Omental fat pad (tissue), 4 donors: ENCODE measurements at places on chromosomes 12 and 14. TPM values are rescaled to one million over a fixed set of nuclear protein-coding genes. Genes with fewer than 3 reads are reported as not detected.

DNA sequence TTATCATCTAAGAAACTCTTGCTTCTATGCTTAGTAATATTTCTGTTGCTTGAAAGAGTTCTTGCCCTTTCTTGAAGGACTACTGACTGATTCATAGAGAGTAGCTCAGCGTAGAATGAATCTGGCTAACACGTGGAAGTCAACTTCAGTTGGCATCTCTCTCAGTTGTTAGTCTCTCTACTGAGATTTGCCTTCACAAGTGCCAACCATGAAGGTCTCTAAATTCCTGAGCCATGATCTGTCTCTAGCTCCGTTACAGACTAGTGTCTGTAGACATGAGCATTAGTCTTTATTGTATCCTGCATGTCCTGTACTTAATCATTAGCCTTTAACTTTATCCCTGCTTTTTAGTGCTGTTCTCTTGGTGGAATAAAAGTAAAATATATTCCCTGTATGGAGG lies 19.1 kb upstream of the ALX1 start:
- DNase-seq, result no peak

GRCh38 chr12:27619308-27619707 lies 76.9 kb upstream of the REP15 start:
- DNase-seq, result no peak

GRCh38 chr12:114404926-114405518 lies 922 bp downstream of the TBX5 start:
- DNase-seq, result no peak

PTPN11 gene
- total RNA-seq, result 125 TPM

GALNT6 gene
- 4.2 TPM for total RNA-seq

IRAK4 gene
- 17.9 TPM for total RNA-seq

DNA sequence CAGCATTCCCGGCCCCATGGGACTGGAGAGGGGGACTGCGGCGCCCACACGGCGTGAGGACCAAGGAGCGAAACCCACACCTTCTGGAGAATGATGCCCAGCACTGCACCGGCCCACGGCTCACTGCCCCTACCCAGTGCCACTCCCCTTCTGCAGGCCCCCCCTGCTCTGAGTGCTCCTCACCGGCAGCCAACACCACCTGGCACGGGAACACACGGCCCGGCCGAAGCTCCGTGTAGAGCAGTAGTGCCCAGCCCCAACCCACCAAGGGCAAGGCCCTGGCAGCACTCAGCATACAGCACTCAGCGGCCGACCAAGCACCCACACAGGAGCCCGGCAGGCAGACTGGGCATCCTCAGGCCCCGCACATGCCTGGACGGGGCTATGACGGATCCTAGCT lies 13.4 kb downstream of the BTBD6 start:
- DNase-seq, result no peak

GRCh38 chr14:57378661-57379060 lies 11.7 kb upstream of the NAA30 start:
- DNase-seq, result no peak

- DNase-seq, result no peak
Observed at GRCh38 chr12:54285150-54286041, 4.9 kb downstream of the HNRNPA1 start.

DNA sequence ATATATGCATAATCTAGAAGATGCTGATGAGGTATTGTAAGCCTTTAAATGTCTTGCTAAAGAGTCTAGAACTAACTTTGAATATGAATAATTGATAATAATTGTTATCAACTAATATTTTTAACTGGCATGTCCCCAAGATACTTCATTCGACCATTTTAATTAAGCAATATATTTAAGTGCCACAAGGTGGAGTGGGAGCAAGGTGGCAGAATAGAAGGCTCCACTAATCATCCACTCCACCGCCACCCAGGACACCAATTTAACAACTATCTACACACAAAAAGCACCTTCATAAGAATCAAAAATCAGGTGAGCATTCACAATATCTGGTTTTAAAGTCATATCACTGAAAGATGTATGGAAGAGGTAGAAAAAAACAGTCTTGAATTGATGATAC lies 409.6 kb downstream of the SEC23A start:
- DNase-seq, result no peak

DNA sequence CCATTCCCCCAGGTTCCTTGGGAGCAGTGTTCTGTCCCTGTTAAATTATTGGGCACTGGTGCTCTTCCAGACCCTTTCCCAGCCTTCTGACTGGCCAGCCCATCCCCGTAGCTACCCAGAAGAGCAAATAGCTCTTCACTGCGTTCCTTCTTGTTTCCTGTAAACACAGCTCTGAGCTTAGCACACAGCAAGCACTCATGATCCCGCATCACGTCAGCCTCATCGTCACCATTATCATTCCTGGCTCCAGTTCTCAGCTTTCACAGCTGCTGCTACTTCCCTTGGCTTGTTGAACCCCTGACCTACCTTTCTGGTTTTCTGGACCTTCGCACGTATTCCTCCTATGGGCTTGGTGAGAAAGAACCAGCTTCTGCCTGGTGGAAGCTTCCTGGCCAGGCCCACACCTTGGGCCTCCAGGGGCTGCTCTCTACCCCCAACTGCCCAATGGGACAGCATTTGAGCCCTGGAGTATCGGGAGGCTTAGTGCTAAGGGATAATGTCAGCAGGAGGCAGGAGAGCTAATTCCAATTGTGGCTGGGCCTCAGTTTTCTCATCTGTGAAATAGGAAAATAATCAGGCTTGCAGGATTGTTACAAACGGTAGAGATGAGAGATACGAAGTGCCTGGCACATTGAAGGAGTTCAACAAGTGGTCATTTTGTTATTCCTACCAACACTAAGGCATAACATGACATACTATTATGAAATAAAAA lies 22.6 kb upstream of the PAPOLA start:
- DNase-seq, result no peak

- no peak for DNase-seq
Observed at GRCh38 chr14:69841656-69842055, 37.6 kb upstream of the SMOC1 start.

- no peak for DNase-seq
Observed at GRCh38 chr12:93156086-93156716, 221.5 kb upstream of the NUDT4 start.

PIANP gene
- total RNA-seq, result not detected

DNA sequence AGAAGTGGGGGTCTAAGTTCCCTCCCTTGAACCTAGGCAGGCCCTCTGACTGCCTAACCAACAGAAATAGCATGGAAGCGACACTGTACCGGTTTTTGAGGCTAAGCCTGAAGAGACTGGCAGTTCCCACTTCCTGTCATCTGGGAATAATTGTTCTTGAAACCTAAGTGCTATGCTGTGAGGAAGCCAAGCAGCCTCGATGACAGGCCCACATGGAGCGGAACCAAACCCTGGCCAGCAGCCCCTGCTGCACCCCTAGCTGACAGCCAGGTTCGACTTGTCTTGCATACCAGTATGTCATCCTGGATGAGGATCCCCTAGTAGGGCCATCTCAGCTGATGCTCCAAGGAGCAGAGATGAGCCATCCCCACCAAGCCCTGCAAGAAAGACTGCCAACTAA lies 6.4 kb upstream of the GPR68 start:
- DNase-seq, result no peak

- no peak for DNase-seq
Observed at GRCh38 chr12:104593482-104593881, 136.7 kb downstream of the CHST11 start.

NID2 gene
- 37.2 TPM for total RNA-seq

DNA sequence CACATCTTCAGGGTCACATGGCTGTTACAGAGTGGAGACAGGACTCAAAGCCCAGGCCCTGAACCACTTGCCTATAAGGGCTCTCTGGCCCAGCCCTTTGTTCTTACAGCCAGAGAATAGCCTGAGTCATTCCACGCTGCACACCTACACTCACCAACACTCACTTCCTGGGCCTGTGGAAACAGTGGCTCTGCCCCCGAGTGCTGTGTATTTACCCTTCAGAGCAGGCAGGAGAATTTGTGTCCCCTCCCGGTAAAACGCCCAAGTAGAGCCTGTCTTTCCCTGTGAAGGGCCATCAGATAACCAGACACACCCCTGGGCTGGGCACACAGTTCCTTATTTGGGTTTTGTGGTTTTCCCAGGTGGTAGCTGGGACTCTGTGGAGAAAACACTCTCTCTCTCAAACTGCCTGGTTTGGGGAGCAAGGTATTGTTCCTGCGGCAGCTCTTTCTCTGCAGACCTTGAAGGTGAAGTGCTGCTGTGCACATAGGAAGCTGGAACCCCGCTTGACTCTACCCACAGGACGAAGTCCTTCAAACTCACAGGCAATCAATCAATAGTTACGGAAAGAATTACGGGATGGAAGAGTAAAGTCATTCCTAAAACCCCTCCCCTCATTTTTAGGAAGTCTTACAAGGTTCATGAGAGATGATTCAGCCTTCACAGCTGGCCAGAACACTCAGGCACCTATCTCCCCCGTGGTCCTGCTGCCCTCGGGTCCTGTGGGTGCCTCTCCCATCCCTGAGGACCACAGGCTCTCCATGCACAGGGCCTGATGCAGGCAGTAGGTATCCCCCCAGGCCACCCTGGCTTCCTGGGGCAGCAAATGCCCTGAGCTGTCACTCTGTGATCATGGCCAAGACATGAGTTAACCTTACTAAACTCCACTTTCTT lies 20.3 kb downstream of the FIGNL2 start:
- DNase-seq, result no peak

DNA sequence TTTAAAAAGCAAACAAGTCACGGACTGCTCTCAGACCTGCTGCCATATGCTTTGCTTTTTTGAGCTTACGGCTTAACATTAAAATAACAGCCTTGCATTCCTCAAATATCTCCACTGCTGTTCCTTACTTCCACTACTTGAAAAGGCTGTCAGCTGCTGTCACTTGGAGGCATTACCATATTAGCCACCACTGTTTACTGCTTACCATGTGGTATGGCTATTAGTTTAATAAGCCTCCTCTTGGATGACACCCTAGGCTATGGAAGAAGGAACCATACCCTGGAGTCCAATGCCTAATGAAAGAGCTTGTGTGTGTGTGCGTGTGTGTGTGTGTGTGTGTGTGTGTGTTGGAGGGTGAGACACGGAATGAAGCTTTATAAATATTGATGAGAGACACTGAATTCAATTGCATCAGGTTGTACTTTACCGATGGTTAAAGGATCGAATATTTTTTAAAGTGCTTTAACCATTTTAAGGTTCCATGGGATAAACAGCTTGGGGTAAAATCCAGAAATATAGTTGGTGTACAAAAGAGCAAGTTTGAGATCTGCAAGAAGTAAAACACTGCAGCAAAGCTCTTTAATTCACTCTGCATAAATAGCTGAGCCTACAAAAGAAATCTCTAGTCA lies 174.5 kb downstream of the TTC7B start:
- DNase-seq, result no peak

- DNase-seq, result no peak
Observed at GRCh38 chr14:61344437-61345150, 23.2 kb downstream of the PRKCH start.

GRCh38 chr12:3200814-3201233 lies 123.6 kb downstream of the TSPAN9 start:
- DNase-seq, result no peak

FAM90A1 gene
- total RNA-seq, result not detected

GRCh38 chr12:52603314-52603713 lies 2.1 kb upstream of the KRT72 start:
- no peak for DNase-seq

GRCh38 chr14:30063746-30064145 lies 136.1 kb upstream of the PRKD1 start:
- no peak for DNase-seq

DNA sequence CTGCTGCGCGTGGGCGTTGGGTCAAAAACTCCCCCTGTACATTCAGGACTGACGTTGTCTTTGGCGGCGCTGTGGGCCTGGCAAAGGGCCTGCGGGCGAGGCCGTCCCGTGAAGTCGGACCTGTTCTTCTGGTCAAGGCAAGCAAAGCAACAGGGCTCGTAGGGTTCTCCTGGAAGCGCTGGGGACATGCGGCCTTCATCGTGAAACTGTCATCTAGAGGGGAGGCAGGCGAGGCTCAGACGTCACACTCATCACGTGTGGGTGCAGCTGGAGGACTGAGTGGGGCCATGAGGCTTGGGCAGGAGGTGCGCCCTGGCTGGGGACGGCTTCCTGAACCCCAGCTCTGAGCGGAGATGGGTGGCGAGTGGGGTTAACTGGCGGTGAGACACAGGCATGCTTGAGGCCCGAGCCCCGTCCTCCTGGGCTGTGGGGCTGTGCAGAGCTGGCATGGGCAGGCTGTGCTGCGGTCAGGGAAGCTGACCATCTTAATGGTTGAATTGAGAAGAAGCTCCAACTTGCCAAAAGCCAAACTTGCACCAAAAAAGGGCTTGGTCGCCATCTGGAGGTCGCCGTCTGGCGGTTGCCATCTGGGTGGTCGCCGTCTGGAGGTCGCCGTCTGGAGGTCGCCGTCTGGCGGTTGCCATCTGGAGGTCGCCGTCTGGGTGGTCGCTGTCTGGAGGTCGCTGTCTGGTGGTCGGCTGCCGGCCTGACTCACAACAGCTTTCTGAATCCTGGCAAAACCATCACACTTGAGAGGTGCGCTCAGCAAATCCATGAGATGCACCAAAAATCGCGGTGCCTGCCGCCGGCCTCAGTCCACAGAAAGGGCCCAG lies 66.2 kb downstream of the NOC4L start:
- DNase-seq, result no peak

MUCL1 gene
- not detected for total RNA-seq

CLEC4D gene
- total RNA-seq, result 1.1 TPM

CIROP gene
- total RNA-seq, result not detected

SRSF5 gene
- total RNA-seq, result 421 TPM

- no peak for DNase-seq
Observed at GRCh38 chr14:102580550-102581110, 11.8 kb upstream of the RCOR1 start.

GRCh38 chr12:111993292-111994150 lies 19.4 kb downstream of the TMEM116 start:
- DNase-seq, result no peak

SERPINA10 gene
- total RNA-seq, result not detected

- DNase-seq, result no peak
Observed at GRCh38 chr12:117072106-117072505, 27.1 kb downstream of the TESC start.

GRCh38 chr12:122203301-122204166 lies at the start of gene B3GNT4:
TSS of gene B3GNT4 (plus strand) at chr12:122203709. CDS start at chr12:122204619, 910 bp downstream.
- DNase-seq, result no peak

TPPP2 gene
- total RNA-seq, result not detected

DNA sequence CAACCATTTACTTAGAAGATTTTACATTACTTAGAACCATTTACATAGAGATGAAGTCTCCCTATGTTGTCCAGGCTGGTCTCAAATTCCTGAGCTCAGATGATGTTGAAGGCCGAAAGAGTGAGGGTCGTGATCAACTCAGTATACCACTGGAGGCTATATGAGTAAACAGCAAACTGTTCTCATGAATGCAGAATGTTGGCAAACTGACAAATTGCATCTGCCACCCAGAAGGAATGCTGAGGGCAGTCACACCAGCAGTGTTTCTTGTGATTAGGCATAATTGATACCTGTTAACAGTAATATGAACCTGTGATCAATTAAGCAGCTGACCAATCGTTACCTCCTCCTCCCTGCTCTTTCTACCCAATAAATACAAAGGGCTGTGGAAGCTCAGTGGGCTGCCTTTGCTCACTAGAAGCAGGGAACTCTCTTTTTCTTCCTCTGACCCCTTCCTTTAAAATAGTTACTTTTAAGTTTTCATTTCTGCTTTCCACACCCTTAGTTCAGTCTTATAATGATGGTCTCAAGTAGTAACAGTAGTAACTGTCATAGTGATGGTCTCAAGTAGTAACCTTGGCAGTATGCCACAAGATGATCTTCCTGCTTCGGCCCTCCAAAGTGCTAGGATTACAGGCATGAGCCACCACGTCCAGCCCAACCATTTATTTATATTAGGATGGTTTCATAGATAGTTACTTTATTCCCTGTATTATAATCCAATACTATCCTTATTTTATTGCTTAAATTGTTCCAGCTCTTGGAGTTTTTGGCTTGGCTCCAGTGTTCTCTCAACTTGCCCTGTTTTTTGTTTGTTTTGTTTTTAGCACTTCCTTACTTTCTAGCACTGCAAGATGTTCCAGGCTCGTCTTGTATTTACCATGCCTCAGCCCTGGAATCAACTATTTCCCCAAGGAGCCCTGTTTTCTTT lies 25.8 kb downstream of the LIMA1 start:
- no peak for DNase-seq
